ENCODE measurements at places on chromosomes 5 and 9.

GRCh38 chr9:87089929-87090328, 142.6 kb upstream of the GAS1 start:
- no peak for DNase-seq

DNA sequence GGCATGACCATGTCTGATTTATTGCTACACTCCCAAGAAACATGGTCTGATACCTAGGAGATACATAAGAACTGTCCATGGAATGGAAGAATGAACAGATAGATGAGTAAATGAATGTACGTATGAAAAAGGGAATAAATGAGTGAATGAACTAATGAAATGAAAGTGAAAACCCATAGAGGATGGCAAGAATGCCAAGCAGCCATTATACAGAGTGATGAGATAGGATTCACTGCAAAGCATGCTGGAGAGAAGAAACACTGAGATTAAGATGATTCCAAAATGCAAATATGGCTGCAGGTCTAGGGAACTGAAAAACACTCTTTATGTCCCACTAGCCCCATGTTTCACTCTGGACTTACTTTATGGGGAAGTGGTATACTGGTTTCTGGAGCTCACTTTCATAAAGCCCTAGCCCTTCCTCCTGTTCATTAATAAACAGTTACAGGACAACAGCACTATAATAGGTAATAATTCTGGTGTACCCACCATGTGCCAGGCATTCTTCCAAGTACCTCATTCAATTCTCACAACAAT, 170.3 kb upstream of the RAD23B start:
- DNase-seq: no peak

- peak; percentile 88 for DNase-seq
Measured at GRCh38 chr5:151758430-151759241, at the start of gene ATOX1. Gene ATOX1 (minus strand): TSS chr5:151758631. CDS start chr5:151758551, 80 bp downstream.

DNA sequence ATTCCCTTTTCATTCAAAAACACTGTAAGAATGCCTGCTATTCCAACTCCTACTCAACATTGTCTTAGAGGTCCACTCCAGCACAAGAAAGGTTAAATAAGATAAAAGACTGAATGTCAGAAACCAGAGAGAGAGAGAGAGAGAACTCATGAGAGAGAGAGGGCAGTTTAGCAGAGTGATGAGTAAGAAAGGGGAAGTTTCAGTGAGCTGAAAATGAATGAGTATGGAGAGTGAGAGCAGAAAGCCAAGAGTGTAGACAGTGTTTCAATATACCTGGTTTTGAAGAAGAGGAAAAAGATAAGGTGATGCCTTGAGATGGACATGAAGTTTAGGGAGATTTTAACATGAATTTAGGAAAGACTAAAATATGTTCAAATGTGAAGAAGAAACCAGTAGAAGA, 528.0 kb upstream of the SEMA6A start:
- no peak for DNase-seq

DNA sequence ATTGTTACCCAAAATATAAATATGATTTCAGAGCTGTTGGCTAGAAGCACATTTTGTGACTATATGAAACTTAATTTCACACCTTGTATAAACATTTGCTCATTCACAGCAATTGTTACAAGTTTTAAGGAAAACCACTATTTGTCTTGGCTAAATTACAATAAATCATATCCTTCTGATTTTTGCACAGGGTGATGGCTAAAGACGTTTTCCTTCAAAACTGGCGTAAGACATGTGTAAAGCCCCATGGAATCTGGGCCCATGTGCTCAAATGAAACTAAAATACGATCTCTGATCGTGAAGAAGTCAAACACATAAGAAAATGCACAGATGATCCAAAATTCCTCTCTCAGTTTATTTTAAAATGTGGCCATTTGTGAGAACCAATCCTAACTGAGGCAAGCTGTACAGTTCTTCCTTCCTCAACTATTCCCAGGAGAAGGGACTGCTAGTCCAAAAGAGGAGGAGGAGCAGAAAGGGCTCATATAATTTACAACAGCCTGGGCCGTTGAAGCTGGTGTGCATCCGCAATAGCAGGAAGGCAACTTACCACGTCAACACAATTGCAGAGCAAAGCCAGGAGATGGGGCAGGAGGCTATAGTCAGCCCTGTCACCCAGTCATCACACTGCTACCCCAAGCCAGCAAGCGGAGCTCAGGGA, 98.4 kb downstream of the MED27 start:
- no peak for DNase-seq

DNA sequence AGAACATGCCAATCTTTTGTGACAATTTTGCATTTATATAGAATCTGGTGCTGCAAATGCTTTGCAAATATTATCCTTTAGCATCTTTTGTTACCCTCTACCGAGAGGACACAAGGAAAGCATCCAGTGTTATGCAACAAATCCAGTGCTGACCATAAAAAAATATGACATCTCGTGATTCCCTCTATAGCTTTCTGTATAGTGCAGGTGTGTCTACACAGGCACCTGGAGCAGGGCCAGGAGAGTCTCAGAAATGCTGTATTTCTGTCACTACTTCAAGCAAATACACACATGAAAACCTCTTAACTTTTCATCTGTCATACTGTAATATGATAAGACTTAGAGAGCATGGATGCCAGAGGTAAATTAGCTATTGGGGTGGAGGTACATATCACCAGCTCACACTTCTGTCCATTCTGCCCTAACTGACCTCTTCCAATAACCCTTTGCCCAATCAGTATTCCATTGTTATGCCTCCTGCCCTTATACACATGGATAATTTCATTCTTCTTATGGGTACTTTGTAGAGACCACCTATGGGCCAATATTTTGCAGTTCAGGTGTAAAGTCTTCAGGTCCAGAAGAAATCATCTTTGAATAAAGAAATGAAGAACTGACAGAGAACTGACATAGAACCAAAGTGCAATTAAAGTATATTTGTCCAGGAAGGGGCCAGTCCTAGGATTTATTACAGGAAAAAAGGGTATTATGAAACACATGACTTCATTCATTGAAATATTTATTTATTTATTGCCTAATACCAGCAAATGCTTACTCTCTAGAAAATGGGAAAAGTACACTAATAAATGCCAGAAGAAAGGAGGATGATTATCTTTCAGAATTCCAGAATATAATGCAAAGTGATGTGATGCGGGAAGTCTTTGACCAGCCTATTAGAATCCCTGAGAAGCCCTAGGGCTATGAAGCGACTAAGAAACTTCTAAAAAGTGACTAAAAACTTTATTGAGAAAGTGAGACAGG, 106.5 kb downstream of the EPB41L4A start:
- DNase-seq: no peak

GRCh38 chr5:150114102-150114641, 27.8 kb upstream of the CSF1R start:
- no peak for DNase-seq

DNA sequence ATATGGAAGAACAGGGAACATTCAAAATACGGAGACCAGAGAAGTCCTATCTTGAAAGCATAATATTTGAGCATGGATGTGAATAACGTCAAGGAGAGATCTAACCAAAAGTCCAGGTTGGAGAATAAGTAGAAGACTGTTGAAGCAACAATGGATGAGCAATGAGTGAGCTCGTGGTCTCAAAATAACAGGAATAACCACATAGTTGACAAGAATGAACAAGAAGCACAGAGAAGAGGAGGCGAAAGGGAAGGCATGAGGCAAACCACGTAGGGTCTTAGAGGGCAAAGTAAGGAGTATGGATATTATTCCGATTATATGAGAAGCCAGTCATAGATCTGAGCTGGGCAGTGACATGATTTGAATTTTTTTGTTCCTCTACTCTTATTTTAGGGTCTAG, 710.2 kb downstream of the BRINP1 start:
- no peak for DNase-seq

DNA sequence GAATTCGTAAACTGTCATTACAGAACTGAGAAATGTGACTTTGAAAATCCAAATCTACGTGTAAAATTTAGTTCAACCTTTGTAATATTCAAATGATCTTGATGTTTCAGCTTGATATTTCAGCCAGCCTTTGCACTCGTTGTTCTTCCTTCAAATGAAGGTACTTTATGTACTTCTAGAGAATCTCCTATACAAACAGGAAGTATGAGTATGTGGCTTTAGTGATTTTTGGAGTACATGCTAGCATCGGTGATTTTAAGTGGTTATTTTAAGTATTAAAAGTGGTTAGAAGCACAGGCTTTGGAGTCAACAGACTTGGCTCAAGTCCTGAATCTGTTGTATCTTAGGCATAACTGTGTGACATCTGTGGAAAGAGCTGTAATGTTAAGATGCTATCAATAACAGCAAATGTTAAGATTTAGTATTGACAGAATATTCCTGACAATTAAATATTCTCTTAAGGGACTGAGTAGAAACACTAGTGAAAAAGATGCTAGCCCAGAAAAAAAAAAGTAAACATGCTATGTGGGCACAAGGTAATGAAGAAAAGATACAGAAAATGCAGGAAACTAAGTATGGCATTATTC, 398.0 kb downstream of the ADGRV1 start:
- no peak for DNase-seq

- no peak for DNase-seq
Measured at GRCh38 chr9:89523948-89524347, 26.0 kb upstream of the SEMA4D start.

DNA sequence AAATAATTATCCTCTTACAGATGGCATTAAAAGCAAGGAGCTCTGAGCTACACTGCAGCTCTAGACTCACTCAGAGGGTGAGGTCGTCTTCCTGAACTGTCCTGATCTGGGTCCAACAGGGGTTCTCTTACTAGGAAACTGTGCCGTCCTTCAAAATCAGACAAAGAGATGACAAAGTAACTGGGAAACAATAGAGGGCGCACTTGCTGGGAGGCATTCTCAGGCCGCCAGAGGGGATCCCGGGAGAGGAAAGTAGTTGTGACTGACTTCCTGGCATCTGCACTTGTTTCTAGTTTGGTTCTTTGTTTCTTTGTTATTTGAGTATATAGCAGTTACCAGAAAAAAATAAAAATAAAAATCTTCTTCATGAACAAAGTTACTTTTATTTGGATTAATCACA, 142.9 kb upstream of the MSX2 start:
- no peak for DNase-seq

DNA sequence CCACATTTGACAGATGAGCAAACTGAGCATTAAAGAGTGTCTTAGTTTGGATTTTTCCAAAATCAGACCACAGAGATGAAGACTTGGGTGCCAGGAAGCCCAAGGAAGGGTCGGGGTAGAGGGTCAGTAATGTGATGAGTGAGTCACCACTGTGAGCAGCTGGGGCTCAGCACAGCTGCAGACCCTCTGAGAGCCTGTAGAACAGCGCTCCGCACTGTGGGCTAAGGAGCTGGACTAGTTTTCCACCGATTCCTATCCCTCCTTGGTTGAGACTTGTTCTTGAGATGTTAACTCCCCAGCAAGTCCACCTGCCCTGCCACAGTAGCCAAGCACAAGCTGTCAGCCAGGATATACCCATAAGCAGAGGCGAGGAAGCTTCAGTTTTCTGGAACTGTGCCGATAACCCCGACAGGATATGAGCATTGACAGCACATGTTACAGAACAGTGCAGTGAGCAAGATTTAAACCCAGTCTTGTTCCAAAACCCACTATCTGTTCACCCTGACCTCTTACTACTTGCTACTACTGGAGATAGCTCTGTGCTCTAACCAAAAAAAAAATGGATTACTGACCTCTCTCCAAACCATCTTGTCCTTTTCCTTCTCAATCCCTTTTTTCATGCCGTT, 31.8 kb downstream of the EGFLAM start:
- no peak for DNase-seq

DNA sequence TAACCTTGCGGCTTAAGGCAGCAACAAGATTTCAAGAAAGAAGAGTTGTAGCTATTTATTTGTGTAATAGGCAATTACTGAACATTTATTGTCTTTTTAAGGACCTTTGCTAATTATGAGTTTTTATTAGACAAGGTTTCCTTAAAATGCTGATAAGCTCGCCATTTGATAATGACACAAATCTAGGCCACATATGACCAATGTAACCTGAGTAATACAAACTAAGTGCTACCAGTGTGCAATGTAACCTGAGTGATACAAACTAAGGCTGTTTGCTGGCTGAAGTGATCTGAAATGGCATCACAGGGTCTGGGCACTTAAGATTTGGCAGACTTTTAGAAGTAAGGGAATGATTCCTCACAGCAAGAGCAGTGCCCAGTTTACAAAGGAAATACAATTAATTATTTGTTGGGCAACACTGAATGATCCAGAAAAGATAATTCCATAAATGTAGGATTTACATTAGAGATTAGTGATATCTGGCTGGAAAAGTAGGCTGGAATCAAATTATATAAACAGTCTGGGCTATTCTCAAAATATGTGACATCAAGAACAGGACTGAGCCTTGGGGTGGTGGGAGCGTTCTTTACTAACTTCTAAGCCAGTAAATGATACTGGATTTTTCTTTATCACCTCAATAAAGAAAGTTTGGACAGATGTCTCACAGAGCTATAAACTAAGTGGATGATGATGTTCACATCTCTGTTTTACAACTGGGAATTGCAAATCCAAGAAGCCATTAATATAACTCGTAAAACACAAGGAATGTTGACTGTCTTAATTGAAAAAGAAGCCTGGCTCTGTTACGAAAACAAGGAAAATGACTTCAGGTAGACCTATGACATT, 54.8 kb downstream of the MRPS27 start:
- no peak for DNase-seq

DNA sequence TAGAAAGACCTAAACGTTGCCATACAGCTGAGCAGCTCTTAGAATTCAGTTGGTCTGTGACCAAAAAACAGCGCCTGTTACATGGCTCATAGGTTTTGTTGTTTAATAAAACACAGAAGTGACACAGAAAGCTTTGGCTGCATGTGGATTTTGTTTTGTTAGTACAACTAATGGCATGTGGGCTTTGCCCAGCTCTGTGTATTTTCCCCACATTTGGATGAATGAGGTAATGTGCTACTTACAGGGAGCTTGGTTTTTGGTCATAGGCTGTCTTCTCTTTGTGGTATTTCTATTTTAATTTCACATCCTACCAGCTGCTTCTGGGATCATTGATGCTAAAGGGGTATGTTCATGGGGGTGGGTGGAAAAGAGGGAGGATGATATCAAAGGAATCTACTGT, 37.0 kb upstream of the POU4F3 start:
- DNase-seq: no peak

- DNase-seq: no peak
Measured at GRCh38 chr5:96582343-96582742, 79.8 kb upstream of the CAST start.

- no peak for DNase-seq
Measured at GRCh38 chr9:117783828-117784227, 79.6 kb downstream of the TLR4 start.

GRCh38 chr5:168752012-168752411, 172.8 kb upstream of the PANK3 start:
- no peak for DNase-seq

GRCh38 chr5:140590861-140591260, 26.2 kb downstream of the SLC35A4 start:
- no peak for DNase-seq
